Right renal pelvis (tissue), 4 donors: ENCODE measurements at places on chromosomes 4 and X. TPM values are rescaled to one million over a fixed set of nuclear protein-coding genes. Genes with fewer than 3 reads are reported as not detected.

- DNase-seq: no peak
Observed at GRCh38 chrX:2829469-2830246, 928 bp downstream of the GYG2 start.

- DNase-seq: no peak
Observed at GRCh38 chrX:110448459-110448858, 89.8 kb downstream of the RTL9 start.

DNA sequence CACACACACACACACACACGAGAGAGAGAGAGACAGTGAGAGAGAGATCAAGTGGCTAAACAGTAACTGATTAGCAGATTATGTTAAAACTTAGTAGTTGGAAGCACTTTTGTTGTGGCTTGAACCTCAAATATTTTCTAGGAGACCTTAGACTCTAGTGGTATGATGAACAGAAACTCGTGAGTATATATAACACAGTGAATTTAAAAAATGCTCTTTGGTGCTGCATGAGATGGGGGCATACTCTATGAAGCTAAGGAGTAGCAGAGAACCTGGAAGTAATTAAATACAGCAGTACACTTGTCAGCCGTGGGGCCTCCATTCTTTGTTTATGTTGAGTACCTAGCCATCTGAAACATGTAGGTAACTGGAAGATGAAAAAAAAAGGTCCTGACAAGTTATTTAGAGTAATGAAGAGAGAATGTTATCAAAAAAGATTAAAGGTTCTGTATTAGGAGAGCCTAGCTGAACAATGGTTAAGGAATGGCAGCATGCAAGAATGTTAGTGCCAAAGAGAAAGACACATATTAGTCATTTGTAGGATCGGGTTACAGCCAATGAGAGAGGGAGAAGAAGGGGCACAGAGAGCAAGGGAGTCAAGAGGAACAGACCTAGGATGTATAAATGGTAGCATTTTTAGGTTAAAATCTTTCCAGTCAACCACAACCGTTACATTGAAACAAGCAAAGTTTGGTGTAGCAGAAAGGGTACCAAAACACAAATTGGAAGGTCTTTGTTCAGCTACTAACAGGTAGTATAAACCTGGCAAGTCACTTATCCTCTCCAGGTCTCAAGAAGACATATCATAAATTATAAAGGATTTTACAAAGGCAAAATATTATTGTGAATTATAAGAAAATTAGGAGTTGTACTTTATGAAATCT, 316.7 kb upstream of the DIPK2B start:
- DNase-seq: no peak

GRCh38 chr4:52552778-52553177, 106.3 kb downstream of the USP46 start:
- DNase-seq: no peak

HTN3 gene
- not detected for polyA plus RNA-seq

FAM184B gene
- polyA plus RNA-seq: 0.53 TPM

GRCh38 chr4:172786039-172786792, 382.4 kb upstream of the GALNT7 start:
- DNase-seq: no peak

- DNase-seq: no peak
Observed at GRCh38 chrX:151393514-151393913, 3.5 kb upstream of the VMA21 start.

- DNase-seq: no peak
Observed at GRCh38 chrX:66015900-66016689, 23.8 kb downstream of the VSIG4 start.

DNA sequence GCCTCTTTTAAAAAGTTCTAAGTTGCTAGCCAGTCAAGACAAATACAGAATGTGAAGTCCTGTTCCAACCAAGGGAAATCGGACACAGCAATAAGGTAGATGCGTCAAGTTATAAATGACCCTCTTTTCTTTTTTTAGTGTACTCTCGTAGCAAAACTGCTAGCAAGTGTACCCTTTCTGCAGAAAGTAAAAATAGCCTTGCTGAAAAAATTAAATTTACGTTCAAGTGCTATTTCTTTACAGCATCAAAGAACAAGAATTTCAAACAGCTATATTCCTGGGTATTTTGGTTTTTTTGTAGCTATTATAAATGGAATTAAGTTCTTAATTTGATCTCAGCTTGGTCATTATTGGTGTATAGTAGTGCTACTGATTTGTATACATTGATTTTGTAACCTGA, 119.2 kb downstream of the NAA11 start:
- DNase-seq: no peak

- no peak for DNase-seq
Observed at GRCh38 chrX:30888526-30889146, 418 bp downstream of the TAB3 start.

GPC3 gene
- polyA plus RNA-seq: 1,112 TPM

C4orf17 gene
- polyA plus RNA-seq: not detected

DNA sequence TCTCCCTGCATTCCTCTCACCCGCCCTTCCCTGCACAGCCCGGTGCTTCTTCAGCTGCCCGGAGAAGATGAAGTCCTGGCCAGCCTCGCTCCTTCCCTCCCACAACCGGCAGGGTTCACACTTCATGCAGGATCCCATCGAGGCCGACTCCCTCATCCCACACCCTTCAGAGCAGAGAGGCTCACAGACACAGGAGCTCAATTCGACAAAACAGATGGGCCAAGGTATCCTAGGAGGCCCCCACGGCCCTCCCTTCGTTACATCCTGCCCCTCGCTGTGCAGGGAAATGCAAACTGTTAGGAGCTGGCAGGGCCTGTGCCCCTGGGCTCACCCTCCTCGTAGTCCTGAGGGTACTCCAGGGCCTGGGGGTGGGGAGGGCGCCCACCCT, 238.1 kb downstream of the DHRSX start:
- DNase-seq: peak; percentile 24

- no peak for DNase-seq
Observed at GRCh38 chr4:152281211-152281610, 254.7 kb downstream of the FBXW7 start.

DNA sequence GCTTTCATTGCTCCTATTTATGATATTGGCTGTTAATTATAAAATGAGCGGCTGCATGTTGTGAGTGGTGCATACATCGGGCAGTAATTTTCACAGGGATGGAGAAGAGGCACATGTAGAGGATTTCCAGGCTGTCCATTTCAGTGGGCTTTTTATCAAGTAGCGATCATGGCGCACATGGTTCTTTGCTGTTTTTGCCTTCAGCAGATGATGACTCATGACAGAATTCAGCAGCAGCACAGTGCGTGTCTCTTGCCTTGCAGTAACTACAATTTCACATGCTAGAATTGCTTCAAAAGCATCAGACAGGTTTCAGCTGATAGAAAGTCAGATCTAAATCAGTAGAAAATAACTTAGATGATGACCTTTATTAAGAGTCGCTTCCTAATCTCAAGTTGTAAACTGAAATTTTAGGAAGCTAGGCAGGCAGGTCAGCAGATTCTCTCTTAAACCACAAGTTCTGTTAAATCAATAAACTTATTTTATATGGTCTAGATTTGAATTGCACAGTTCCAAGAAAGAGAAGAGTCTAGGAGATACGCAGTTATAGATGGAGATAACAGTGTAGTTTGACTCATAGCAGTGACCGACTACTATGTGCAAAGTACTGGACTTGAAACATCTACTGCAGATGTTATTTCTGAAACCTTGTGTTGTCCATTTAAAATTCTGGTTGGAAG, 35.8 kb downstream of the LRP2BP start:
- no peak for DNase-seq

GRCh38 chrX:10239611-10240064, 82.9 kb downstream of the CLCN4 start:
- no peak for DNase-seq

GRCh38 chr4:67160394-67160793, 384.9 kb downstream of the CENPC start:
- no peak for DNase-seq

MAP9 gene
- polyA plus RNA-seq: 36.3 TPM

KLB gene
- 0.17 TPM for polyA plus RNA-seq

DNA sequence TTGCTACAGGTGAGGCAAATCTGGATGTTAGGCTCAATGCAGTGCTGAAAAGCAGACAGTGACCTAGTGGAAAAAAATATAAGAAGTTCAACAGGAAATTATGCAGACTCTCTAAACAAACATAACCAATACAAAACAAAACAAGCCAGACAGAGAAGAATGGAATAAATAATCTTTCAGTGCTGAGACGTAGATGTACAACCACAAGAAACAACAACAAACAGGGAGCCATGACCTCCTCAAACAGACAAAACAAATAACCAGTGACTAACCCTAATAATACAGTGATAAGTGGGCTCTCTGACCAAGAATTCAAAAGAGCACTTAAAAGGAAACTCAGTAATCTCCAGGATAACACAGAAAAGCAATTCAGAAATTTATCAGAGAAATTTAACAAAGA, 239.3 kb downstream of the SLC39A8 start:
- no peak for DNase-seq

DNA sequence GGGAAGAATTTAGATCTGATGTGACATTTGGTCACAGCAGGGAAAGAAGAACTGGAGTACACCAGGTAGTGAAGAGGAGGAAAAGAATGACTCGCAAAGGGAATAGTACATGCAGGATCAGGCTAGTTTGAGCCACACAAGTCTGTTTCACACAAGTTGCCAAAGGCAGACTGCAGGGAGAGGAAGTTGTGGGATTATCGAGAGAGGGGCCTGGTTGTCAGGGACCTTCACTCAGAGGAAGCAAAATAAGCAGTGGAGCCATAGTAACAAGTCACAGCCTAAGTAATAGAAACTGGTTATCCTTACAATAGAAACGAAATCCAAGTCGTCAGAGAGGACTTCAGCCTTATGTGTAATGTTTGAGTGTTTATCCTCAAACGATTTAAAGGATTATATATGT, 316.7 kb upstream of the HTR2C start:
- DNase-seq: no peak

CENPI gene
- polyA plus RNA-seq: 8.0 TPM

NPFFR2 gene
- polyA plus RNA-seq: 1.5 TPM

GRCh38 chr4:107870916-107871786, 46.4 kb downstream of the SGMS2 start:
- DNase-seq: no peak

BMX gene
- 0.67 TPM for polyA plus RNA-seq

HEPH gene
- 53.1 TPM for polyA plus RNA-seq

LDB2 gene
- 108 TPM for polyA plus RNA-seq

ODAPH gene
- polyA plus RNA-seq: 0.19 TPM

DNA sequence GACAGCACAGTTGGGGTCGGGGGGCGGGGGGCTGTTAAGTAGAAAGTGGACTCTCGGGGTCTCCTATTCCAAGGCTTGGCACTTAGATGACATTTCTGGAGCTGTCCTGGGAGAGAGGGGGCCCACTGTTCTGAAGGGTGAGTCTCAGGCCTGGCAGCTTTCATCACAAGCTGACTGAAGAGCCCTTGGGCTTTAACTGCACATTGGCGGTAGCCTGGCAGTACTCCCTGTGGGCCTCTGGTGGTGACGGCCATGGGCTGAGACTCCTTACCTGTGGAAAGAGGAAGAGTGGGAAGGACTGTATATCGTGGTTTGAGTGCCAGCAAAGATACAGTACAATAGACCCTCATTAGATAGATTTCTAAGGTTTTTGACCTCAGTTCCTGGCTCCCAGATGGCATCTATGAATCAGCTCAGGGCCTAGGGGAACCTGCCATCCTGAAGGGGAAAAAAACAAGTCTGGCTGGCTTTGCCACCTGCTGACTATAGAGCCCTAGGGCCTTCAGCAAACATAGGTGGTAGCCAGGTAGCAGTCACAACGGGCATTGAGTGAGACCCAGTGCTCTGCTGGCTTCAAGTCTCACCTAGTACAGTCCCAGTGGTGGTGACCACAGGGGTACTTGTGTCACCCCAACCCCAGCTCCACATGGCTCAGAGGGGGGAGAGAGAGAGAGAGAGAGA, 87.9 kb downstream of the ANKRD17 start:
- no peak for DNase-seq

DNA sequence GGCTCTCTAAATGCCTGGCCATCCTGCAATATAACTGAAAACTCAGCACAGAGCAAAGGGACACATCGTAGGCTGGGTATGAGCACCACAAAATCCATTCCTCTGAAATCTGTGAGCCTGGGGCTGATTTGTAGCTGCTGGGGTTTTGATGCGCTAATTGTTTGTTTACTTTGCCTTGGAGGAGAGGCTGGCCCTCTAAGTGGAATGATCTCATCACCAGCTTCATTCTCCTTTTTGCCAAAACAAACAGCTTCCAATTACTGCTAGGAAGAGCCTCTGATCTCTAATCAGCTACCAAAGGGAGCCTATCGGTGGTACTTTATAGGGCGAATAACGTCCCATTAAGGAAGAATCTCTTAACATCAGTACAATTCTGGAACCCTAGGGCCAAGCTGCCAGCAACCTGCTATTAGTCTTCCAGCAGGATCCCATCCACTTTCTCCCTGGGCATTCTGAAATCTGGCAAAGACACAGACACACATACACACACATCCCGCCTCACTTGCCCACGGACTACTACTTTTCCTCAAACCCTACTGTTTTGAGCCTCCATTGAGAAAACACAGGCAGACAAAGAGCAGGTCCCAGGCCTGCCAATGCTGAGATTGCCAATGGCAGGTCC, 5.8 kb downstream of the ANOS1 start:
- DNase-seq: no peak

GRCh38 chr4:93116624-93117023, 711.9 kb upstream of the ATOH1 start:
- DNase-seq: no peak

GRCh38 chr4:41144040-41144379, 70.3 kb downstream of the APBB2 start:
- no peak for DNase-seq

- no peak for DNase-seq
Observed at GRCh38 chr4:167955006-167955405, 137.3 kb upstream of the ANXA10 start.

DNA sequence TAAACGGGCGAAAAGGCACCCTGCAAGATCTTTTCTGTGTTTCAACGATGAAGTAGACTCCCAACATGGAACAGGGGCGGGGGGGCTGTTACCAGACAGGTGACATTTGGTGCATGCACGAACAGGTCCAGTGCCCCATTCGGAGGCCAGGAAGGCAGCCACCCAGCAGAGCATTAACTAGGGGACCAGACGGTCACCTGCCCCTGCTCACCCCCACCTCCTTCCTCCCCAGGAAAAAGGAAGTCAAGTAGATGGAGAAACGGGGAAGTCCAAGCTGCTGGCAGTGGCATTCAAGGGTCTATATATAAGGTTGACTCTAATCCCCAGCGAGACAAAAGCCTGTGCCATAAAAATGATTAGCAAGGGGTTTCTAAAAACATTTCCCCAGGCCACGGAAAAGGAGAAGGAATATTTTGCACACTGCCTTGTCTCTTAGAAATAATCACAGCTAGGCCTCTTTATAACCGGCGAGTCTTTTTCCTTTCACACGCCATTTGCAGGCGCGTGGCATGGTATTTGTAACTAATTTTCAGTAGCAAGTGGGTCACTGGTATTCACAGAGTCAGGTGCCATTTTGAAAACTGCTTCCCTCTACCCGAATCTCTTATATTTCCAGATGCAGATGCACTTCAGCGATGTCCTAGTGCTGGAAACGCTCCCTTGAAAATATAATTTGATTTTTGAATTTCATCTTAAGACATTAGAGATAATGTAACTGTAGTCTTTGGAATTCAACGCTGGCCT, 1.2 kb upstream of the TMSB4X start:
- DNase-seq: no peak

GRCh38 chr4:90544532-90545045, 417.4 kb downstream of the CCSER1 start:
- DNase-seq: no peak
